ENCODE measurements at places on chromosomes 1 and 21.

- DNase-seq, result no peak
Observed at GRCh38 chr1:118899340-118899739, 88.8 kb downstream of the TBX15 start.

GRCh38 chr1:210363119-210363518 lies 34.4 kb downstream of the HHAT start:
- DNase-seq, result no peak

DNA sequence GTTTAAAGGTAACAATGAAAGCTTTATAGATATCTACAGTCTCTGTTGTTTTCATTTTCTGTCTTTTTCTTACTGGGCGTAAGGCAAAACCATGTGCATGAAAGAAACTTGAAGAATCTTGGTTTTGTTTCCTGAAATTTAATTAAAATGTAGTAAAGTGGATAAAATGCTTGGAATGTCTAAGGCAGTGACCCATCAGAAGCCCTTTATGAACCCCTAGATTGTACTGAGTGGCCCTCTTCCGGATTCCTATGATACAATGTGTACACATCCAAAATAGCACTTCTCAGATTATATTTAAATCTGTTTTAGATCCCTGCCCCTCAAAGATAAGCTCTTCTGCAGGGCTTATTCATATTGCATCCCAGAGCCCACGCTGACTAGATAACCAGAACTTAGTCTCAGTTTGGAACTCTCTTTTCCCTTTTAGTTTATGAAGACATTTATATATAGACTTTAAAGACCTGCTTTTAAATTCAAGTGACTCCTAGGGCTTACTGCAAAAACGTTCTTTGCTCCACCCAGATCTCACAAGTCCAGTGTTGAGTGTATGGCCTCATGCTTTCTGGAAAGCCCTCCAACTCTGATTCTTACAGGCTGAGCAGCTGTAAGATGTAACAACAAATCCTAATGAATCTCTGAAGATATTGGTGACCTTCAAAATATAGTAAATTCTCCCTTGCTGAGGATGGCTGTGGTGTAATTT lies 142.9 kb downstream of the LRRC7 start:
- DNase-seq, result no peak

DNA sequence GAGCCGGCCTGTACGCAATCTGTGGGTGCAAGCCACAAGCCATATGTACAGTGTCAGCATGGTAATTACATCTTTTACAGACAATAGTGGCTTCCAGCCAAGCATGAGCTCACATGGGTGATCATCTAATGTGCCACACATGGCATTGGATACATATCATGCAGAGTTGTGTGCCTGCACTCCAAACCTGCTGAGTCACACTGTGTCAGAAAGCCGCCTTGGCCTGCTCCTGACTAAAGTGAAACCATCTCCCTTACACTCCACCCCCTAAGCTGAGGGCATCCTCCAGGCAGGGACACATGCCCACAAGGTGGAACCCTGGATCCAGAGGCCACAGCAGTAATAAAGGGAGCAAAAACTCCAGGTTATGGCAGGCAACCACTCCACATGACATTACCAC lies 72.5 kb downstream of the KCNT2 start:
- DNase-seq, result no peak

GRCh38 chr1:33306653-33307493 lies 14.0 kb downstream of the A3GALT2 start:
- no peak for DNase-seq

DNA sequence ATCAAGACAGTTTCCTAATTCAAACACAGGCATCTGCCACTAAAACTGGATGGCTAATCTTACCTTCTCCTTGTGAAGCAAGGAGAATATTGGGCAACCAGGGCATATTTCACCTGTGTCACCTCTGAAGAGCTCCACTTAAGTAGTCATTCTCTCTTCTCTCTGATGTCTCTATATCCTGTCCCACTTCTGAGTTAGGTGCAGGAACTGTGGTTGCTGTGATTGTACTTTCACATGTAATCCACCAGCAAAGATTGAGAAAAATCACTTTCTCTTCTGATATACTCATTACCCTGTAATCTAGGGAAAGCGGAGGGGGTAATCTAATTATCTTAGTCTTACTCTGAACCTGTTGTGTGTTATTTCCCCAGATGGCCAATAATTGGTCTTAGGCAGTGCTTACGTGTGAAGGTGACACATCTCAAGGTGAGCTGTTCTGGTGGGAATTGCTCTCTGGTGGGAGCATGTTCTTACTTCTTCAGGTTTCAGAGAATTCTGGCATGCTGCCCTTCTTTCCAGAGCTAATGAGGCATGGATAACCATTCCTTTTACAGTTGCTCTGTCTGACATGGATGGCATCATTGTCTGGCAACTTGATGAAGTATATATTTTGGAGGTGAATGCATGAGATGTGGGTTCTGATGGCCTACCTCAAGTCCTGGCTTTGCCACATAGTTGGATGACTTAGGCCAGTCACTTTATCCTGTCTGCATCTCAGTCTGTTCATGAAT lies 12.0 kb downstream of the XCL2 start:
- no peak for DNase-seq

DNA sequence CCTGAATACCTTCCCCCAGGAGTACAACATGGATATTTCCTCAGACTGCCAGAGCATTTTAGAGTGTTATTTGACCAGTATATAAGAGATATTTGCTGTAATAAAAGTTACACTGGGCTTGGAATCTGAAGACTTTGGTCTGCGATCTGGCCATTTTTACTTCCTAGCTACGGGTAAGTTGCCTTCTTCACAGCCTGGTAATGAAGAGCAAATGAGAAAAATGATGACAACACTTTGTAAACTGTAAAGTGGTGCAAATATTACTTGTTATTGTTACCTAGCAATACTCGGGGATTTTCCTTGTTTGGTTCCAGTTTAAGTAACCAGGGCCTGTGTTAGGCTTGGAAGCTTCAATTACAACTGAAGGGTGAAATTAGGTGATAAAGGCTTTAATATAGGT lies 180.8 kb upstream of the LMO4 start:
- DNase-seq, result no peak

GRCh38 chr1:238767321-238767720 lies 619.0 kb upstream of the CHRM3 start:
- no peak for DNase-seq

GRCh38 chr1:22689505-22689904 lies 21.1 kb upstream of the EPHB2 start:
- DNase-seq, result peak; percentile 23

DNA sequence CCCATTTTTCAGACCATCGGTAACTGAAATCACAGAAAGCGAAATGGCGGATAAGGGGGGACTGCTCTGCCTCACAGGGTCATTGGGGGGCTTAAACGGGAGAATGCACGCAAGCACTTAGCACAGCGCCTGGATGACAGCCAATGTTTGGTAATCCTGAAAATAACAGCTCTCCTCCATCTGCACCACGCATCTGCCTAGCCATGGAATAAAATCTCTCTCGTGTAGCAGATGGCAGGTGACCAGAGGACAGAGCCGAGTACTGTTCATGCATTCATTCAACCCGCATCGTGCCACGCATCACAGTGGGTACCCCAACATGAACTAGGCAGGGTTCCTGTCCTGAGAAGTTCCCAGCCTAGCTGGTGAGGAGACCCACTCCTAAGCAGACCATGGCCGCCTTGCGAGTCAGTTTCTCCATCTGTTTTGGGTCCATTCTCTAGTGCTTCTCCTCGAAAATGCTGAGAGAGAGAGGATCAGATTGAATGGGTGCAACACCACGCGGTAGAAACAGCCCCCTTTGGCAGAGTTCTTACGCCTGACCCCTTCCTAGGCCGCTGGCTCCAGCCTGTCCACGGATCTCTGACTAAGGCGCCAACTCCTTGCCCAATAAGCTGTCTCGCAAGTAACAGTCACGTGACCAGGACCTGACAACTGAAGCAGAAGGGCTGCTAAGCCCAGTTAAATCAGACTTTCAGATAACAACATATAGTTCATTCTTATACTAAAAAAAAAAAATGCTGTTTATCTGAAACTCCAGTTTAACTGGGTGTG lies 7.3 kb downstream of the SLC1A7 start:
- no peak for DNase-seq

- no peak for DNase-seq
Observed at GRCh38 chr1:161787355-161787754, 21.2 kb downstream of the ATF6 start.

Data from fibroblast of skin of left quadriceps (primary cell).